ENCODE measurements at places on chromosomes 7 and 10.

DNA sequence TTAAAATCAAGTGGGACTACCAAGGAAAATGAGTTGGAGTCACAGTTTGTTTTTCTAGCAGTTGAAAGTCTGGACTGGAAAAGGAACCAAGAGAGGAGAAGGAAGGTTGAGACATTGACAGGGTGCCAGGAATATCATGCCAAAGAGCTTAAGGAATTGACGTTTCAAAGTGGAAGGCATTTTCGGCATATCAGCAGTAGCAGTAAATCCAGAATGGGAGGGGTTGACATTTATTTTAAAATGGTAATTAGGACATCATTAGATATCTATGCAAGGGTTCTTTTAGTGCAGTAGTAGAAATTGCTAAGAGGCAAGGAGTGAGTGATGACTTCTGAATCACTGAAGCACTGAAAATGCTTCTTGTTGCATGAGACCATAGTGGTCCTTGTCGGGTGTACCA lies 335.9 kb upstream of the PLXDC2 start:
- DNase-seq: no peak

- no peak for DNase-seq
Observed at GRCh38 chr7:134660242-134660785, 13.7 kb downstream of the BPGM start.

DNA sequence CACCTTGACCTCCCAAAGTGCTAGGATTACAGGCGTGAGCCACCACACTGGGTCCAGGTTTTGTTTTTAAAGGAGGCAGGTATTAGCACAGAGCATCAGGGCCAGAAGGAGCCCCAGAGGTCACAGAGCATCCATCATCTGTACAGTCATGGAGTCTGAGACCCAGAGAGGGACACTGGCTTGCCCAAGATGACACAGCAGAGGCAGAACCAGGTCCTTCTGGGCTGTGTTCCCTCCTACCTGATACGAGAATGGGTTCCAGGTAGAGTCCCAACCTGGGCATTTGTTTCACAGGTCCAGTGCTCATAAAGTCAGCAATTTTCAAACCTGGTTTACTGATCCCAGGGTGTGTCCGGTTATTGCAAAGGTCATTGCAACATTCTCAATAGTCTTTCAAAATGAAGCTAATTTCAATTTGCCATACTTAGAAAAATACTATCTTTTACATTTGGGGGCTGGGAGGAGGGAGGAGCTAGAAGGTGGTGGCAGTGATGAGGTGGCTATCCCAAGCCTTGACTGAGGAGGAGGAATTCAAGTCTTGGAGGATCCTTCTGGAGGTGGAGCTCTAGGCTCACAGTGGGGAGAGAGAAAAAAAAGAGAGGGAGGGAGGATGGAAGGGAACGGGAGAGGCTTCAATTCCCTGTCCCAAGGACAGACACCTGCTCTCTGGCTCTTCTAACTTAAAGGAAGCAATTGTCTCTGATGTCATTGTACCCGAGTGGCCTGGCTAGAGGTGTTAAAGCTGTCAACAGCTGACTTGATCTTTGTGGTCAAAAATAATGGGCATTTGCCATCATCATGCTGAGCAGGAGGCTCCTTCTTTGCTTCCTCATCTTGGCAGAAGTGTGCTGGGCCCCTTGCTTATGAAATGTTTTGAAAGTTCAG lies 8.1 kb downstream of the MXI1 start:
- no peak for DNase-seq

GRCh38 chr10:77501846-77502261 lies 135.8 kb downstream of the KCNMA1 start:
- no peak for DNase-seq

- no peak for DNase-seq
Observed at GRCh38 chr10:91077549-91078071, 142.9 kb upstream of the PCGF5 start.

- no peak for DNase-seq
Observed at GRCh38 chr7:138338361-138338760, 121.7 kb upstream of the TRIM24 start.

DNA sequence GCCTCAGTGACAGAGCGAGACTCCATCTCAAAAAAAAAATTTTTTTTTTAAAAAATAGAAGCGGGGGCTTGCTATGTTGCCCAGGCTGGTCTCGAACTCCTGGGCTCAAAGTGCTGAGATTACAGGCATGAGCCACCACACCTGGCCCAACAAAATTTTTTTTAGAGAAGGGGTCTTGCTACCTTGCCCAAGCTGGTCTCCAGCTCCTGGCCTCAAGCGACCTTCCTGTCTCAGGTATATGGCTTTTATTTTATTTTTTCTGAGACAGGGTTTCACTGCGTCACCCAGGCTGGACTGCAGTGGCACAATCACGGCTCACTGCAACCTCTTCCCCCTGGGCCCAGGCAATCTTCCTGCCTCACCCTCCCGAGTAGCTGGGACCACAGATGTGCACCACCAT lies 1.6 kb upstream of the ABHD11 start:
- no peak for DNase-seq

- DNase-seq: no peak
Observed at GRCh38 chr7:134692344-134692705, 45.7 kb downstream of the BPGM start.

GRCh38 chr10:131517781-131518180 lies 206.3 kb upstream of the TCERG1L start:
- DNase-seq: no peak

- DNase-seq: no peak
Observed at GRCh38 chr10:43760514-43760913, 111.8 kb upstream of the ZNF32 start.

- DNase-seq: no peak
Observed at GRCh38 chr7:92850516-92850915, 14.1 kb upstream of the CDK6 start.

DNA sequence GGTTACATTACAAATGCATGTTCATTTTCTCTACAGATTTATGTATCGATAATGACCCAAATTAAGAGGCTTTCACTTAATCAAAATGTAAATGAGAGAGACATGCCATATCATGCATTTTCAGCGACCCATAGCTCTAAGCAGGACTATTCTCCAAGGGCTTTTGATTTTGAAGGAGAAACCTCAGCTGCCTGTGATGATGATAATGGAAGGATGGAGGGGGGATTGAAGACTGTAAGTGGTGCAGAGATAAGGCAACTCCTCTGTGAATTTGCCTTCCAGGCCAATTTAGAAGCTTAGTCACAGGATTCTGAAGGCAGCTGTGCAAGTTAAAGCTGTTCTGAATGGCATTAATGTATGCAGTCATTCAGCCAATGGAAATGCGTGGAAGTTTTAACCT lies 8.3 kb downstream of the VSTM2A start:
- no peak for DNase-seq

- peak; percentile 73 for DNase-seq
Observed at GRCh38 chr7:77247206-77247850, 47.7 kb upstream of the FGL2 start.

DNA sequence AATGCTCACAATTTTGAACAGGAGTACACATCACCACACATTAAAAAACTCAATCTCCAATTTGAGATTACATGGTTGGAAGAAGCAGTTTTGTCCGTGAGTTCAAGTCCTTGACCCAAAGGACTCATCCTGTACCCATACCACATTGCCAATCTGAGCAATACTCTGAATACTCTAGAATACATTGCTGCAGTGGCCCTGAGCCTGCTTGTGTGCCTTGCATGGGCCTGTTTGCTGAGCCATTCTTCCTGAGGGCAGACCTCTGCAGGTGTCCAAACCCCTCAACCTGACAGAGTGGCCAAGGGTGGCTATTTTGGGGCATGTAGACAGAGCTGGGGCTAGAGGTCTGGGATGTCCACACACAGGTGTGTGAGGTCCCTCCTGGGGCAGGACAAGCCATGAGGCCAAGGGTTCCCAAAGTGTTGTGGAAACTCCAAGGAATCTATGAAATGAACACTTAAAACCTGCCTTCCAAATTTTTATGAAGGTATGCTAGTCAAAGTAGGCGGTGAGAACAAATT lies 15.5 kb downstream of the AGMO start:
- DNase-seq: no peak

DNA sequence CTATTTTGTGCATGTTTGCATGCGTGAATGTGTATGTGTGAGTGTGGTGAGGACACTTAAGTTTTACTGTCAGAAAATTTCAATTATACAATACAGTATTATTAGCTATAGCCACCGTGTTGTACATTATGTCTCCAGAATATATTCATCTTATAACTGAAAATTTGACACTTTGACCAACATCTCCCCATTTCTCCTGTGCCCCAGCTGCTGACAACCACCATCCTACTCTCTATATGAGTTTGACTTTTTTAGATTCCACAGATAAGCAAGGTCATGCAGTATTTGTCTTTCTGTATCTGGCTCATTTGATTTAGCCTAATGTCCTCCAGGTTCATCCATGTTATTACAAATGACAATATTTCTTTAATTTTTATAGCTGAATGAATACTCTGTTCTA lies 195.0 kb downstream of the GPR37 start:
- no peak for DNase-seq

GRCh38 chr10:98267894-98268693 lies at the start of gene LOXL4:
TSS of gene LOXL4 (minus strand) at chr10:98268194. CDS start at chr10:98263019, 5,175 bp downstream.
- DNase-seq: no peak

DNA sequence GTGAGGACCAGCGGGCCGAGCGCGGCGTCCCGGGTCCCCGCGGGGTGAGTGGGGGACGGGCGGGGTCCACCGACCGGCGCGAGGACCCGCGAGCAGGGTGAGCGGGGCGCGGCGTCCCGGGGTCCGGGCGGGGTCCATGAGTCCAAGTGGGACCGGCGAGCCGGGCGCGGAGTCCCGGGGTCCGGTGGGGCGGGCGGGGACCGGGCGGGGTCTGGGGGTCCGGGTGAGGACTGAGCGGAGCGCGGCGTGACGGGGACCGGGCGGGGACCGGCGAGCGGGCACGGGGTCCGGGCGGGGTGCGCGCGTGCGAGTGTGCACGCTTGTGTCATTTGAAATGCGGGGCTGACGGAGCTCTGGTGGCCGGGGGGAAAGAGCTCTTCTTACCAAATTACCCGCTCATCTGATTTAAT lies 765 bp downstream of the CELF2 start:
- no peak for DNase-seq

- no peak for DNase-seq
Observed at GRCh38 chr10:73577788-73578187, 13.4 kb downstream of the USP54 start.

GRCh38 chr10:4234661-4235060 lies 449.7 kb upstream of the KLF6 start:
- no peak for DNase-seq

DNA sequence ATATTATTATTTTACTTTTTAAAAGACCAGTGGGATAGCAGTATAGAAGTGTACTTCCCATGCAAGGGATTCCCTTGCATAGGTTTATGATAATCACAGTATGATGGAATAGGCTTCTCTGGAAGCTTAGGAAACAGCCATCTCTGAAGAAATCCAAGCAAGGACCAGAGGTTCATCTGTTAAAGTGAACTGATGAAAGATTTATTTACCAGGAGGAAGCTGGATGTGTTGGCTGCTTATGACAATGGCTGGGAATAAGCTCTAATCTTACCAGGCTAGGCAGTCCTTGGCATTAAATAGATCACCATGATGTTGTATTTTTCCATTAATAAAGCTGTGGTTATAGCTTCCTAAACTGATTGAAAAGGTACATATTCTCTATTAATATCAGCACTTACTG lies 32.0 kb downstream of the FRA10AC1 start:
- DNase-seq: no peak

DNA sequence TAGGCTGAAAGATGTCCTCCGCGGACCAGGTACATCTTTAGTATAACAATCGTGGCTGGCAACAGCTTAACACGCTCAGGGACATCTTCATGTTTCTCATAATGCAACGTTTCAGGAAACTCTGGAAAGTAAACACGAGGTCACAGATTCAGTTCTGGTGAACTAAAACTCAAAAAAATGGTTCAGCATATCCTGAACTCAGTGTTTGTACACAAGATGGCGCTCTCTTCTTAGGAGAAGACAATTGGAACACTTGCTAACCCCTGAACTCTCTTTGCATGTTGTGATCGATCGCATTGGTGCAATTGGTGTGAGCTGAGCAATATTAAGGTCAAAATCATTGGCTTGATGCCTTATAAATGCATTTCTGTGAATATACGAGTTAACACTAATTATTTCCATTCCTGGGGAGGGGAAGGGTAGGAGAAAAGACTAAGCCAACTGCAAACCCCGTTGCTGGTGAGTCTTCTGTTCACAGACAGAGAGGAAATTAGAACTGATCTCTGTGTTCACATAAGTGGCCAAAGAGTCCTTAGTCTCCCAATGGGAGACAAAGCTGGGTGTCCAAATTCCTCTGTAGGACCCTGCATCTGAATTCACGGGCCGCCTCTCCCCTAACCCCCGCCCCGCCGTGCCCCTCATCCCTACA lies 52.6 kb upstream of the FAM180A start:
- peak; percentile 11 for DNase-seq

DNA sequence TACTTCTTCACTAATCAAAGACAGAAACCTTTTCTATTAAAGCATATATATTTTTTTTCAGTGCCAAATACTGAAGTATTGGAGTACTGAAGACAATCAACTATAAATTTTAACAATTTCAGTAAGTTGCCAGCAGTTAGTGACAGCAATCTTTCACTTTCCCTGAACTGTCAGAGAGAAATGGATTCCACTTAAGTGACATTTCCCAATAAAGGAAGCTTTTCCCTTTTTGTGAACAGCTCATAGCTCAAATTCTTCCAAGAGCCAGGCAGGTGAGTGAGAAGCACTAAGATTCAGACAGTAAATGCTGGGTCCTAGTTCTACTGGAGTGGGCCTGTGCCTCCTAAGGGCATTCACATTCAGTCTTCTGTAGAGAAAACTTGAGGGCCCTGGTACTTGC lies 142.0 kb downstream of the SRPK2 start:
- no peak for DNase-seq

GRCh38 chr10:103729851-103730250 lies 125.5 kb downstream of the SH3PXD2A start:
- no peak for DNase-seq

DNA sequence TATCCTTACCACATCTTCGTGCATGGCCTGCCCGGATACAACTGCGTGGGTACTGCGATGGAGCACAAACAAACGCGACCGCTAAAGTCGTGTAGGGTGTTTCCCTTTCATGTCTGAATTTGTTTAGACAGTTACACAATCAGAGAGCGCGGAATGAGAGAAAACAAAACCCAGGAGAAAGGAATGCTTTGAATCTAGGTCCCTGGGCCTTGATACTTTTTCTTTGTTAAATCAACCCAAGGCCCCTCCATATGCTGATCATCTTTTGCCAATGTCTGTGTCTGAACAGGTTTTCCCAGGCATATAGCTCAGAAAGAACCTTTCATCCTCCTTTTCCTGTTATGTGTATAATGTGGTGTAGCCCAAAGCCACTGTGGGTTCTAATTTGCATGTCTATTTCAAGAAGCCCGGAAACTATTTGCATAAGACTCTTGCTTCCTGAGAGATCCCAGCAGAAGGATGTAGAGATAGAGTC lies 145.8 kb downstream of the FRMD4A start:
- DNase-seq: peak; percentile 33

DNA sequence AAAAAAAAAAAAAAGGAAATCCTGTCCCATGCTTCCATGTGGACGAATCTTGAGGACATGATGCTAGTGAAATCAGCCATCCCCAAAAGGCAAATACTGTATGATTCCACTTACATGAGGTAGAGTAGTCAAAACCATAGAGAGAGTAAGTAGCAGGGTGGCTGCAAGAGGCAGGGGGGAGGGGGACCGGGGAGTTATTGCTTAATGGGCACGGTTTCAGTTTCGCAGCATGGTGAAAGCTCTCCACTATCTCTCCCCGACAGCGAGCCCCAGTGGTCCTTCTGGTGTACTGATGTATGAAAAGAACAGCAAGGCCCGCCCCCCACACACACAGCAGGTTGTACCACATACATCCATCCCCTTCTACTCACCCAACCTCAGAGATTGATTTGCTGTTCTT lies 32.8 kb downstream of the NOD1 start:
- peak; percentile 75 for DNase-seq
